ENCODE measurements at places on chromosomes 7 and 10. TPM values are rescaled to one million over a fixed set of nuclear protein-coding genes. Genes with fewer than 3 reads are reported as not detected.

RHBDD2 gene
- polyA plus RNA-seq = 62.6 TPM

NANOS1 gene
- 3.4 TPM for polyA plus RNA-seq

SPDYE1 gene
- polyA plus RNA-seq = 0.51 TPM

DNA sequence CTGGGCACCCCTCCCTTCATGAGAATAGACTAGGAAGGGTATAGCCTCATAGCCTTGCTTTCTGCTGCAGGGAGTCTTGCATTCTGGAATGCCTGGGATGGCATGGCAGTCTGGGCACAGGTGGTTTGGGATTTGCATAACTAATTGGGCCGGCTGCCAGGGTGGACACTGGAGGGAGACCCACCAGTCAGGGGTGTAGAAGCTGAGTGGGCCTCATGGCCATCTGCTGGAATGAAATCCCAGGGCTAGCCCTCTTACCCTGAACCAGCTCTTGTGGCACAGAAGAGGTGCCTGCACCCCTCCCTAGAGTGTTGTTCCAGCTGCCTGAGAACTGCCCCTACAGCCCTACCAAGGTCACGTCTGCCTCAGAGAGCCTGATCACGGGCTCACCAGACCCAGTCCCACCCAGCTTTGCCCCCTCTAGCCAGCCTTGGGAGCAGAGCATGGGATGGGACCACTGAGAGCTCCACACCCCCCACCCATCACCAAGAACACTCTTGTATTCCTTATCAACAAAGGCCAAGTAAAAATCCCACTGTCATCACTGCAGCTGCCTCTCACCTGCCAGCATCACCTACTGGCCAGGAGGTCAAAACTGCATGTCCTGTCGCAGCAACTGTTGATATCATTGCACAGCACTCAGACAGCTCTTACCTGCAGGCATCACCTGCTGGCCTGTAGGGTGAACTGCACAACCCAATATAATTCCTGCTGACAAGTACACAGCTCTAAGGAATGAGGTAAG lies 148.9 kb downstream of the ZEB1 start:
- DNase-seq = no peak

- DNase-seq = no peak
These were observed 78.7 kb upstream of the ABI1 start for GRCh38 chr10:26939290-26939961.

DNA sequence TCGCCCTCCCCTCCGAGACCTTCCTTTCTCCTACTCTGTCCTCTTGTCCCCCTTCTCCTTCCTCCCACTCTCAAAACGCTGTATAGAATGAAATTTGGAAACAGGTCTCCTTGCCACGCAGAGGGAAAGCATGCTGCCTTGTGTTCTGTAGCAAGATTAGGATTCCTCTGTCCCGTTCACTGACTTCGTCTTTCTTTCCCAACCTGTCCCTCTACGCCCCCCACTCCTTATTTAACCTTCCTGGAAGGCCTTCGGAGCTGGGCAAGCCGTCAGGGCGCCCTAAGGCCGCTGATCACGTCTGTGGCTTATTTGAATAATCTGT lies 1.3 kb downstream of the HOXA9 start:
- DNase-seq = no peak

DNA sequence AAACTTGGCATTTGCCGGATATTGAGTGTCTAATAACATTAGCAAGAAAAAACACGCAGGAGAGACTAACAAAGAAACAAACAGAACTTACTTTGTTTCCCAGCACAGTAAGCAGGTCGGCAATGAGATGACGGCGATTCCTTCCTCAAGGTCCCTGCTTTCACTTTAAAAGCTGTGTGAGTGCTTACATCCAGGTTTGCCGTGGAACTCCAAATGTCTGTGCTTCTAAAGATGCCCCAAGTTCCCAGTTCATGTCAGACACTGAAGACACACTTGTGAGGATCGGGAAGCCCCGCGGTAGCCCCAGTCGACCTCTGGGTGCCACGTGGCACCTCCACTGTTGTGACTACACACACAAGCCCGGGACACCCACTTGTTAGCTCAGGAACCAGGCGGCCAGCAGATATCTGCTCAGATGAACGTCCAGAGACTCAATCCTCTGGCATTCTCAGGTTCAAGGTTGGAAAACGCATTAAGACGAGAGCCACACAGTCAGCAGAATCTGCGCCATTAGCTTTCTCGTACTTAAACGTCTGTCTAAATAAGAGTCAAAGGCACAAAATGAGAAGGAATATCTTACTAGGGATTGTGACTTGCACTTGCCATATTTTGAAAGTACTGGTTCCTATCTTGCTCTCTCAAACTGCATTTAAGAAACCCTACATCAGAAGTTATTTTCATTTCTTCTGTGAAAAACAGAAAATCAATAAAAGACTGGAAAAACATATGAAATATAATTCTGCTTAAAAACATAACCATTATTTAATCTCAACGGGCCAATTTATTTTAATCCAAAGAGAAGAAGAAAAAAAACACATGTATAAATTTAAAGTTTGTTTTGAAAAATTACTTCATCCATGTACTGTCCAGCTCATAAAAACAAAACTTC lies 207.6 kb upstream of the KLF14 start:
- DNase-seq = no peak

DNA sequence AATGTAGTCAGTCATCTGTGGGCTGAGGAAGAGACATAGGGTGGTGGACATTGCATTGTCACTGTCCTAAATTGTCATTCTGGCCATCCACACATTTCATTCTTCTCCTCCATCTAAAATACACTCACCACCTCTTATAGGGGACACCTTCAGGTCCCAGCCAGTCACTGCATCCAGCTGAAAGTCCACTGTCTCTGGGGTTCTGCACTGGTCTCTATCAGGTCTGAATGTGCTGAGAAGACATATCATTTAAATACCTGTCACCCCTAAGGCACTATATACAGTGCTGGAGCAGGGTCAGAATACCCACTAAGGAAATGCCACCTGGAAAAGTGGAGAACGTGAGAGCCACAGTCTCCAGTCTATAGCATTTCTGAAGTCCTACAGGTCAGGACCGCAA lies 29.6 kb downstream of the SH2D4B start:
- no peak for DNase-seq

GRCh38 chr10:109978481-109978880 lies 29.3 kb upstream of the ADD3 start:
- no peak for DNase-seq

DNA sequence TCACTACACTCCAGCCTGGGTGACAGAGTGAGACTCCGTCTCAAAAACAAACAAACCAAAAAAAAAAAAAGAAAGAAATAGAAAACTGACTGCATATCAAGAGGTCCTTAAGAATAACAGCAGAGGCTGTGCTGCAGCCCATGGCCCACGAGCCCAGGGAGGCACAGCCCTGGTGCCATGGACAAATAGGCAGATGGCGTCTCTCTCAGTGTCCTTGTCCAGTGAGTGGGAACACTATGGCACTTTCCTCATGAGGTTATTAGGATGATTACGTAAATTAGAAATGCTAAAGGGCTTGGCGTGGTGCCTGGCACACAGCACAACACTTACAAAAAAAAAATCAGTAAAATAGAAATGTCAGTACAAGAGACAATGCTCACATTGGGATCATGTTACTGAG lies 33.4 kb upstream of the PFKP start:
- no peak for DNase-seq
